ENCODE measurements at places on chromosomes 13 and 19. TPM values are rescaled to one million over a fixed set of nuclear protein-coding genes. Genes with fewer than 3 reads are reported as not detected.

Gene KLC3
- not detected for total RNA-seq

Gene KLK12
- total RNA-seq = not detected

Gene WASF3
- total RNA-seq = not detected

Gene PSG7
- not detected for total RNA-seq

Gene CBARP
- 0.35 TPM for total RNA-seq

Gene DACH1
- total RNA-seq = not detected

Gene DZIP1
- 0.30 TPM for total RNA-seq

Gene TPTE2
- 0.30 TPM for total RNA-seq

Gene MRPS12
- total RNA-seq = 44.6 TPM

Gene SLC7A10
- total RNA-seq = not detected

Gene CGB2
- total RNA-seq = not detected

Gene TMEM272
- total RNA-seq = 0.28 TPM

Gene GDF15
- total RNA-seq = not detected

Gene GAS6
- 1.8 TPM for total RNA-seq

Gene PTGIR
- total RNA-seq = 5.6 TPM

Gene BEST2
- total RNA-seq = not detected

Gene PAN3
- 40.1 TPM for total RNA-seq

Gene C13orf42
- total RNA-seq = not detected

Gene SMIM44
- not detected for total RNA-seq

Gene KCNJ14
- total RNA-seq = 0.86 TPM

Gene TGFBR3L
- 4.6 TPM for total RNA-seq

Gene SSC5D
- total RNA-seq = 0.18 TPM

Gene NCAN
- total RNA-seq = not detected

Gene CA11
- 4.5 TPM for total RNA-seq

Gene PNMA8A
- total RNA-seq = not detected

Gene UHRF1
- total RNA-seq = 88.3 TPM
